ENCODE measurements at places on chromosomes 16 and 17. TPM values are rescaled to one million over a fixed set of nuclear protein-coding genes. Genes with fewer than 3 reads are reported as not detected.

DNA sequence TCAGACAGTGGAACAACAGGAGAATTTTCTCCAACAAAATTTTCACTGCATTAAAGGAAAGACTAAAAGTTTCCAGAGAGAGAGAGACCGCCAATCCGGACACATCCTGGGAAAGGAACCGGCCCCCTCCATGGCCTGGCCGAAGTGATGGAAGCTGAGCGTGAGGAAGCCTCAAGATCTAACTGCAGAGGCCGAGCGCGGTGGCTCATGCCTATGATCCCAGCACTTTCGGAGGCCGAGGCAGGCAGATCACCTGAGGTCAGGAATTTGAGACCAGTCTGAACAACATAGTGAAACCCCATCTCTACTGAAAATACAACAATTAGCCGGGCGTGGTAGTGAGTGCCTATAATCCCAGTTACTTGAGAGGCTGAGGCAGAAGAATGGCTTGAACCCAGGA, 3.9 kb downstream of the CTRB2 start:
- no peak overlapping the region for H3K27ac ChIP-seq
- H3K4me1 ChIP-seq = peaks cover 20% of the 10 kb centered on the region
- DNase-seq = no peak
- no peak overlapping the region for H3K4me3 ChIP-seq
- no peaks in the 10 kb centered on the region for H3K27me3 ChIP-seq

DNA sequence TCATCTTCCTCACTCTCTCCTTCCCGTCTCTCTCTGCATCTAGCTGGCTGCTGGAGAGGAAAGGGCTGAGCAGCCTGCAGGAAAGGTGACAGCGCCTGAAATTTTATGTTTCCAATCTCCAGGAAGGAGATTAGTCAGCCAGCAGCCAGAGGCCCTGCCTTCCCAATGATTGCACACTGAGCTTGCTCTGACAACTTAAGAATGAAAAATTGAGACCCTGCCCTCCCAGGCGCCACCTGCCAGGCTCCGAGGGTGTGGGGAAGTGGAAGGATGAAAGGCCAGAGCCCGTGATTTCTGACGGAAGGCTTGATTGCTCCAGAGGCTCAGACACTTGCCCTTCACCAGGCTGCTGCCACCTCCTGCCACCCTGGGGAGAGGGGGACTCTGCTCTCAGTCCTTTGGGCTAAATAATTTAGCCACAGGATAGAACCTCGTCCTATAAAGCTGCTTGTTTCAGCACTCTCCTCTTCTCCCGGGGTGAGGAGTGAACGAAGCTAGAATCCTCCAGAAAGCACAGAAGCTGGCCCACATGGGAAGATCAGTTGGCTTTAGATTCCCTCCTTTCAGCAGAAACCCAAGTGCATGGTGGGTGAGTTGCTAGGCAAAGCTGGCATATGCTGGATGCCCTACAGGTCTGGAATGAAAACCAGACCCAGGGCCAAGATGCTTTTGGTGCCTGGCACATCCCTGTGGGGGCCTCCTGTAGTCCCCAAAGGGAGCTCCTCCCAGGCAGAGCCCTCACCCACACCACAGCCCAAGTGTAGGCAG, 33.5 kb downstream of the GRIN2C start:
- H3K27ac ChIP-seq = no peak overlapping the region
- H3K27me3 ChIP-seq = no peaks in the 10 kb centered on the region
- H3K4me3 ChIP-seq = no peak overlapping the region
- no peaks in the 10 kb centered on the region for H3K4me1 ChIP-seq

GRCh38 chr16:35296962-35297653, 1837.7 kb downstream of the TP53TG3F start:
- H3K4me3 ChIP-seq = no peak overlapping the region
- DNase-seq = no peak
- no peaks in the 10 kb centered on the region for H3K4me1 ChIP-seq
- H3K36me3 ChIP-seq = no peaks in the 10 kb centered on the region
- H3K27ac ChIP-seq = no peak overlapping the region

DNA sequence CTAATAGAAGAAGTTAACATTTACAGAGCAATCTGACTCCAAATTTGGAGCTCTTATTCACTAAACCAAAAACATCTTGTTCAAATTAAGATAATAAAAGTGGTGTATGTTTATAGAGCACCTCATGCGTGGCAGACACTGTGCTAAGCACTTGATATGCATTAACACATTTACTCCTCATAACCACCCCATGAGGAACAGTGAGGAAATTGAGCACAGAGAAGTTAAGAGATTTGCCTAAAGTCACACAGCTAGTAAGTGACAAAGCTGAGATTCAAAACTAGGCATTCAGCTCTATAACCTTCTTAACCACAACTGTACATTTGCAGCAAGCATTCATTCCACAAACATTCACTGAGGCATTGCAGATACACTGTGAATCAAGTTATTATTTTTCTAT, 94.0 kb downstream of the VAT1L start:
- H3K36me3 ChIP-seq = no peaks in the 10 kb centered on the region
- no peak overlapping the region for H3K27ac ChIP-seq
- H3K4me1 ChIP-seq = peaks cover 10% of the 10 kb centered on the region
- no peak overlapping the region for H3K4me3 ChIP-seq
- H3K27me3 ChIP-seq = no peaks in the 10 kb centered on the region
- DNase-seq = no peak

- no peaks in the 10 kb centered on the region for H3K36me3 ChIP-seq
- H3K4me1 ChIP-seq = peaks cover 97% of the 10 kb centered on the region
- peak overlapping the region; percentile 93 for H3K27ac ChIP-seq
- no peak for DNase-seq
- H3K4me3 ChIP-seq = peak overlapping the region; percentile 3
Measured at GRCh38 chr17:77424585-77425344, 284.0 kb downstream of the SEC14L1 start.

The AKAP1 gene
- total RNA-seq = 132 TPM

GRCh38 chr17:80081596-80081995, 19.8 kb upstream of the GAA start:
- H3K36me3 ChIP-seq = no peaks in the 10 kb centered on the region
- no peaks in the 10 kb centered on the region for H3K27me3 ChIP-seq
- H3K27ac ChIP-seq = no peak overlapping the region

GRCh38 chr16:4868026-4868425, 20.7 kb downstream of the UBN1 start:
- H3K4me3 ChIP-seq = no peak overlapping the region
- no peaks in the 10 kb centered on the region for H3K27me3 ChIP-seq
- no peak overlapping the region for H3K27ac ChIP-seq
- H3K36me3 ChIP-seq = peaks cover 29% of the 10 kb centered on the region
- no peak for DNase-seq
